ENCODE measurements at places on chromosomes 2 and 18. TPM values are rescaled to one million over a fixed set of nuclear protein-coding genes. Genes with fewer than 3 reads are reported as not detected.

The DQX1 gene
- not detected for total RNA-seq

The VWA3B gene
- total RNA-seq, result not detected

- no peak overlapping the region for H3K27ac ChIP-seq
- no peaks in the 10 kb centered on the region for H3K36me3 ChIP-seq
These were observed 11.2 kb downstream of the ACOXL start for GRCh38 chr2:110743600-110743999.

DNA sequence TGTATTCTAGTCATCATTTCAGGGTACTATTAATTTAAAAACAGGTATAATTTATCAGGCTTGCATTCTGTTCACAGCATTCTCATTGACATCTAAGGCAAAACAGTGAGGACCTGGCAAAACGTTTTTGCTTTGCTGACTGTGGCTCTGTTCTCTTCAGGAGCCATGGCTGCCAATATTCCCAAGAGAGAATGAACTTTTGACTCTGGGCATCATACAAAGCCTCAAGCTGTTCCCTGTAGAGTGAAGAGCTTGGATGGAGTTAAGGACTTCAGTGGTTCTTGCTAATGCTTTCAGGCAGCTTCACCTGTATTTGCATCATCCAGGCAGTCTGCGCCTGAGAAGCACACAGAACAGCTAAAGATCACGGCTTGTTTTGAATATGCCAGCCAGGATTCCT, 65.9 kb upstream of the CAVIN2 start:
- no peak overlapping the region for H3K4me3 ChIP-seq
- no peaks in the 10 kb centered on the region for H3K4me1 ChIP-seq
- H3K27ac ChIP-seq, result no peak overlapping the region
- DNase-seq, result no peak
- no peaks in the 10 kb centered on the region for H3K36me3 ChIP-seq
- no peaks in the 10 kb centered on the region for H3K27me3 ChIP-seq

DNA sequence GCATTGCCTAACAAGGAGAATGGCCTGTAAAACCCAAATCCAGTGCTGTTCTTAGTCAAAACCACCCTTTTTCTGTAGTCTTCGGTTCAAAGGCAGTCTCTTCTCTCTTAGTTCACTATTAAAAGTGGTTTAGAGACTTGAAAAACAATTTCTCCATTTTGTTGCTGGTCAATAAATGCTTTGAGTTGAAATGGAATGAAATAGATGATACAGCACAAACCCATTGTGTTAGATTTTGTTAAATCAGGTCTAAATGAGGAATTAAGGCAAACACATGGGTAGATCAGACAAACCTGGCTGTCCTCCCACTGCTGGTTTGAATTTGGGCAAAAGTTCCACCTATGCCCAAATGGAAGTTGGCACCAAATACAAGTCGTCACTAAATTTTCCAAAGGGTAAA, 150.1 kb upstream of the SERTAD2 start:
- no peaks in the 10 kb centered on the region for H3K27me3 ChIP-seq
- no peak for DNase-seq
- H3K4me1 ChIP-seq, result no peaks in the 10 kb centered on the region
- H3K4me3 ChIP-seq, result no peak overlapping the region
- no peaks in the 10 kb centered on the region for H3K36me3 ChIP-seq

DNA sequence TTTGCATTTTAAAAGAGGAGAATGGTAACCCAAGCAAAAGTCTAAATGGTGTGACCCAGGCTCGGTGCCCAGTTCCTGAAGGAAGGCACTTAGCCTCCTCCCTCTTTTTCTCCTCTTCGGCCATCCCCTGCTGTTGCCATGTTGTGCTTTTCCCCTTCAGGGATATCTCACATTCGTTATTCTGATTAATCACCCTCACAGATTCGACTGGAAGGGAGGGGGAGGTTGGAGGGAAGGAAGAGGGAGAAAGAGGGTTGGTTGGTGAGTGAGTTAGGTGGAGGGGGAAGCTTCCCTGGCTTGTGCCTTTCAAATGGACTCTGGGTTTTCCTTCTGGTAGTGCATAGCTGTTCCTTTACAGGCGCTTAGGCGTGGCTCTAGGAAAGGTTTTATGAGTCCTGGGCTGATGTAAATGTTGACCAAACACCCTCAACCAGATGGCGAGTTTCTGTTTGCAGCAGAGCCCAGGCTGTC, 39.0 kb upstream of the LYPD6B start:
- H3K27me3 ChIP-seq, result no peaks in the 10 kb centered on the region
- H3K4me1 ChIP-seq, result peaks cover 4% of the 10 kb centered on the region
- no peak for DNase-seq
- H3K4me3 ChIP-seq, result no peak overlapping the region

DNA sequence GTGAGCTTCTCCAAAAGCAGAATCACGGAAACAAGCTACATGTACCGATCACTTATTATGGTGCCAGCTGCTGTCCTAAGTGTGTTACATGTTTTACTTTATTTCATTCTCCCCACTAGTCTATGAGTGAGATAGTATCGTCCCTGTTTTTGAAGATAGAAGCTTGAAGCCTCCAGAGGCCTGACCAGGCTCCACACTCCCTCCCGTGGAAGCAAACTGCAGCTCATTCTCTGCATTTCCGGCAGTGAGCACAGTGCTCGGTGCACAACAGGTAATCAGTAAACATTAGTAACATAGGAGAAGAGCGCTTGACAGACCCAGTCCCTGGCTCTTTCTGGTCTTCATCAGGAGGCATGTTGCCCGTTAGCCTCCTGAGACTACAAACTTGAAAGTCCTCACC, 72.9 kb downstream of the ZBTB7C start:
- no peak overlapping the region for H3K27ac ChIP-seq
- no peaks in the 10 kb centered on the region for H3K36me3 ChIP-seq
- no peak for DNase-seq
- no peaks in the 10 kb centered on the region for H3K27me3 ChIP-seq

GRCh38 chr2:197309691-197310231, 819 bp downstream of the ANKRD44 start:
- H3K4me1 ChIP-seq, result no peaks in the 10 kb centered on the region
- no peak for DNase-seq
- peak overlapping the region; percentile 82 for H3K27ac ChIP-seq
- peak overlapping the region; percentile 64 for H3K4me3 ChIP-seq
- no peaks in the 10 kb centered on the region for H3K27me3 ChIP-seq

Data from right atrium auricular region (tissue), 2 donors.